Fibroblast of skin of back (primary cell): ENCODE measurements at places on chromosomes 1 and 21.

- no peak for DNase-seq
Measured at GRCh38 chr1:45383191-45383590, 43.0 kb upstream of the MUTYH start.

- DNase-seq: no peak
Measured at GRCh38 chr1:181594553-181594952, 111.2 kb downstream of the CACNA1E start.

- DNase-seq: peak; percentile 38
Measured at GRCh38 chr1:36175137-36176095, 19.5 kb downstream of the MAP7D1 start.

DNA sequence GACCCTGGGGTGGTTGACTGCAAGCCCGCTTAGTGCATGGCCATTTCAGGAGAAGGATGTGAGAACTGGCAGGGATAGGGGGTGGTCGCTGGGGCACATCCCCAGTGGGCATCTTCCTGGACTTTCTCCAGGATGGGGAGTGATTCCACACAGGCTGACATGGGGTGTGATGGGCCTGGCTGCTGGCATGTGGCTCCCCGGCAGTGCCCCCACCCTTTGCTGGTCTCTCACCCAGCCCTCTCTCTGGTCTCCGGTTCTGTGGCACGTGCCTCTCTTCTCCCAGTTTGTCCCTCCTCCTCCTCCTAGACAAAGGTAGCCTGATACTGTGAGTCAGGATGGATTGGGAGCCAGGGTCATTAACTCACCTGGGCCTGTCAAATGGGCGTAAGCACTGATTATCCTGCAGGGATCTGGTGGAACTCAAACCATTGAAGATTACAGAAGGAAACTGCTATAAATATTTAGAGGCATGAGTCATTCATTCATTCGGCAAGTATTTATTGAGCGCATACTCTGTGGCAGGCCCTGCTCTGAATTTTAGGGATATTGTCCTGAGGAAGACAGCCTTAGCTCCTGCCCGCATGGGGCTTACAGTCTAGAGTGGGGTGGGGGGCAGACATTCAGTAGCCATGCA lies 23.6 kb upstream of the EPS8L3 start:
- DNase-seq: peak; percentile 48

DNA sequence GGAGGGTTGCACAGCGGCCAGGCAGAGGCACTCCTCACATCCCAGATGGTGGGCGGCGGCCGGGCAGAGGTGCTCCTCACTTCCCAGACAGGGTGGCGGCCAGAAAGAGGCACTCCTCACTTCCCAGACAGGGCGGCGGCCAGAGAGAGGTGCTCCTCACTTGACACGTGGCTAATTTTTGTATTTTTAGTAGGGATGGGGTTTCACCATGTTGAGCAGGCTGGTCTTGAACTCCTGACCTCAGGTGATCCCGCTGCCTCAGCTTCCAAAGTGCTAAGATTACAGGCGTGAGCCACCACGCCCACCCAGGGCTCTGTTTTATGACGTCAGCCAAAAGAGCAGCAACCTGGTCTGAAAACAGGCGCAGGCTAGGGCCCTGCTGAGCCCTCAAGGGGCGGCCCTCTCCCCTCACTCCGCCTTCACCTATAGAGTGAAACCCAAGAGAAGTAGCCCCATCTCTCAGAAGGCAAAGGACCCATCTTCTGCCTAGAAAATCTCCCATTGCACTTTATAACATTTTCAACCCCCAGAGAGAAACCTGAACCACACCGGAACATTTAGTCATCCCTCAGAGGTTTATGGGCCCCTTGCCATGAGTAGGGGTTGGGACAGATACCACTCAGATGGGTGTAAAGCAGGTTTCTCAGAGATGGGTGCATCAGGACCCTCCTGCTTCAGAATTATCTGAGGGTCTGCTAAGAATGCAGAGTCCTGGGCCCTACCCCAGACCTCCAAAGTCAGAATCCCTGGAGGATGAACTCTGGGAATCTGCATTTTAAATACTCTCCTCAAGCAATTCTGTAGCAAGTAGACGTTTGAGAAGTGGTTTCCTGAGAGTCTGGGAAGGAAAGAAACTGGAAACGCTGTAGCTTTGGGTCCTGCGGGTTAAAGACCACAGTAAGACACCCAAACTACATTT lies 40.8 kb downstream of the CDK18 start:
- no peak for DNase-seq

- DNase-seq: peak; percentile 11
Measured at GRCh38 chr1:196305216-196305615, 303.0 kb downstream of the KCNT2 start.
